Keratinocyte (primary cell): ENCODE measurements at places on chromosomes 2 and 18. TPM values are rescaled to one million over a fixed set of nuclear protein-coding genes. Genes with fewer than 3 reads are reported as not detected.
A peak's percentile ranks its signal among the peaks of the same experiment; 100 is the strongest.

The KIF1A gene
- polyA plus RNA-seq: 0.01 TPM in 1 of 3 replicates, not detected in the others

The KLHL41 gene
- polyA plus RNA-seq: 0.08 to 0.24 TPM (median 0.18 TPM) in 3 replicates

- no peaks in the 10 kb centered on the region for H3K4me1 ChIP-seq
- H3K27ac ChIP-seq: no peak overlapping the region
- DNase-seq: no peak
Measured at GRCh38 chr2:176079831-176080539, 3.8 kb downstream of the EVX2 start.

DNA sequence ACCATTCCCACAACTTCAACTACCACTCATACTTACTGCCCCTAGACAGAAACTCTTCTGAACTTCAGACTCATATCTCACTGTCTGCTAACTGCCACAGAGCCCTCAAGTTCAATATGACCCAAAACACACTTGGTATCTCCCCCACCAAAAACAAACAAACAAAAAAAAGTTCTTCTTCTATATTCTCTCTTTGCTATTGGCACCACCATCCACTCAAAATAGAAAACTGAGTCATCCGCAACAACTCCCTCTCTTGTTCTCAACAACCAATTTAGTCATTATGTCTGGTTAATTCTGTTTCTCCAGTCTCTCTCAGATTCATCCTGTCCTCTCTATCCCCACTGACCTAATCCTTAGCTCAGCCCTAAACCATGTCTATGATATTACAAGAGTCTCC, 7.2 kb upstream of the DCTN1 start:
- H3K27me3 ChIP-seq: no peaks in the 10 kb centered on the region
- peaks cover 16% of the 10 kb centered on the region for H3K4me1 ChIP-seq
- H3K36me3 ChIP-seq: peaks cover 13% of the 10 kb centered on the region
- DNase-seq: no peak
- no peak overlapping the region for H3K4me3 ChIP-seq

GRCh38 chr2:69715964-69716363, 26.0 kb upstream of the ANXA4 start:
- H3K4me3 ChIP-seq: no peak overlapping the region
- DNase-seq: no peak
- H3K36me3 ChIP-seq: no peaks in the 10 kb centered on the region
- H3K27me3 ChIP-seq: no peaks in the 10 kb centered on the region
- peaks cover 11% of the 10 kb centered on the region for H3K4me1 ChIP-seq

DNA sequence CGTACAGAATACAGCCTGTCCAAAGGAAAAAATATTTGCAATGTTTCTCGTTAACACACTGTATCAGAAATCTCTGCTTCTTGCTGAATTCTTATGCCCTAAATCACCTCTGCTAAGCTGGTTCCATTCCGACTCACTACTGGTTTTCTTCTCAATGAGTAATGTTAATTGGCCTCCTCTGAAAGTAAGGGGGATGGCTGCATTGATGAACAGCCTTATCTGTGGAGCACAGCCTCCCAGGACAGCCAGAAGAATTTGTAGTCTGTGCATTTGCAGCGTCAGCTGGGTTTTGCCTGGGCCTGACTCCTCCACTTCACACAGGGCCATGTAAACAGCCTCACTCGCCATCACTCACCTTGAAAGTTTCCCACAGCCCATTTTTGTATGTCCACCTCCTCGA, 127.7 kb downstream of the RNF152 start:
- no peak for DNase-seq
- H3K27me3 ChIP-seq: no peaks in the 10 kb centered on the region
- no peaks in the 10 kb centered on the region for H3K4me1 ChIP-seq
- H3K36me3 ChIP-seq: no peaks in the 10 kb centered on the region
- no peak overlapping the region for H3K4me3 ChIP-seq
- H3K27ac ChIP-seq: no peak overlapping the region

- no peak overlapping the region for H3K4me3 ChIP-seq
- no peak for DNase-seq
- no peaks in the 10 kb centered on the region for H3K36me3 ChIP-seq
- H3K4me1 ChIP-seq: no peaks in the 10 kb centered on the region
- no peaks in the 10 kb centered on the region for H3K27me3 ChIP-seq
Measured at GRCh38 chr2:207182911-207183310, 17.2 kb upstream of the KLF7 start.

- no peak overlapping the region for H3K4me3 ChIP-seq
- no peaks in the 10 kb centered on the region for H3K27me3 ChIP-seq
- no peak for DNase-seq
Measured at GRCh38 chr2:194105358-194105757, 1551.7 kb upstream of the SLC39A10 start.

DNA sequence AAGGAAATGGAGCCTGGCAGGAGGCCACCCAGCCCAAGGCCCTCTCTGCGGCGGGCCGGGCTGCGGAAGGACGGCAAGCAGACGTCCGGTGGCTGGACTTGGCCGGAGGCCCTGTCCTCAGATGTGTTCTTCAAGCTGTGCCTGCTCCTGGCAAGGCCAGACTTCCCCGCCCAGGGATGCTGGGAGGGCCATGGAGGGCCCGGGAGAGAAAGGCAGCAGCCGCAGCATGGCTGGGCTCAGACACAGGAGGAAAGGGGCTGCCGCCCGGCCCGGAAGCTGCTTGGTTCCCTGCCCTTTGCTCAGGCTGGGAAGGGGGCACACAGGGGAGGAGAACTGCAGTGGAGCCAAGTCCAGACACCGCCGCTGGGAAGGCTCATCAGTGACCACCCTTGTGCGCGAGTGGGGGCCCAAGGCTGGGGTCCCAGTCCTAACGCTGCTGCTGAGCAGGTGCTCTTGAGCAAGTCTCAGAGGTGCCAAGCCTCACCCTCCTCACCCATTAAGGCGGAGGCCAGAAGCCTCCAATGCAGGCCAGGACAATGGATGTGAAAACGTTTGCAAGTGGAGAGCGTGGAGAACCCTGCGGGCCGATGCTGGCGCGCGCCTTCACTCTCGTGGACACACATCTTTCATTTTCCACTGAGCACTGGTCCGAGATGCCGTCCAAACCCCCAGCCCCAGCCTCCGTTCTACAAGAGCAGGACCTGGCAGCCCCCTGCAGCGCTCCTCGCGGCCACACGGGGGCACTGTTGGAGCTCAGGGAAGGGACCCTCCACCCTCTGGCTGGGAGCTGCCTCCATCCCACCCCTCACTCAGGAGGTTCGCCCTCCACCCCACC, 7.9 kb downstream of the CROCC2 start:
- no peak overlapping the region for H3K4me3 ChIP-seq
- no peak for DNase-seq
- H3K27ac ChIP-seq: no peak overlapping the region
- peaks cover 5% of the 10 kb centered on the region for H3K4me1 ChIP-seq

DNA sequence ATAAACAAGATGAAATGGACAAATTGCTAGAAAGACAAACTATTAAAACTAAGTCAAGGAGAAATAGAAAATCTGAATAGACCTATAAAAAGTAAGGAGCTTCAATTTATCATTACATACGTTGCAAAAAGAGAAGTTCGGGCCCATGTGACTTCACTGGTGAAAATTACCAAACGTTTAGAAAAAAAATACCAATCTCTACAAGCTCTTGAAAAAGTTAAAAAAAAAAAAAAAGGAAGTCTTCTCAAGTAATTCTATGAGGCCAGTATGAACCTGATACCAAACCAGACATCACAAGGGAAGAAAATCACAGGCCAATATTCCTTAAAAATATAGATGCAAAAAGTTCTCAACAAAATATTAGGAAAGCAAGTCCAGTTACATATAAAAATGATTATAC, 20.2 kb upstream of the ACVR2A start:
- H3K27ac ChIP-seq: no peak overlapping the region
- no peaks in the 10 kb centered on the region for H3K27me3 ChIP-seq
- no peak overlapping the region for H3K4me3 ChIP-seq
- no peaks in the 10 kb centered on the region for H3K4me1 ChIP-seq
- H3K36me3 ChIP-seq: no peaks in the 10 kb centered on the region

DNA sequence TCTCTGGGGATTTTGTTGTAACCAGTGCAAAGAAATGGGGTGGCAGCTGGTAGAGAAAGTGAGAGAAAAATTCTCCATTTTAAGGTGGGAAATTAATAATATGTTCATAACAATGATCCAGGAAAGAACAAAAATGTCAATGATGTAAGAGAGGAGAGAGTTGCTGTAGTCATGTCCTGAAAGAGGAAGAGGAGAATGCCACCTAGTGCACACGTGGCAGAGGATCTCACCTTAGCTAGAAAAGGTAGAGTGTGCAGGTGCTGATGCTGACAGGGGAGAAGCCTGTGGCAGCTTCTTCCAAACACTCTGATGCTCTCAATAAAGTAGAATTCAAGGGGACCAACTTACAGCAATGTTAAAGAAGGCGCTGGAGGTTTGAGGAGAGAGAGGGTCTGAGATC, 282.9 kb upstream of the PKDCC start:
- no peaks in the 10 kb centered on the region for H3K27me3 ChIP-seq
- no peak overlapping the region for H3K27ac ChIP-seq
- H3K4me3 ChIP-seq: no peak overlapping the region
- no peak for DNase-seq

GRCh38 chr2:74269667-74270066, 71.3 kb downstream of the MTHFD2 start:
- no peak overlapping the region for H3K27ac ChIP-seq
- H3K27me3 ChIP-seq: peaks cover 2% of the 10 kb centered on the region
- H3K4me1 ChIP-seq: peaks cover 2% of the 10 kb centered on the region
- no peak for DNase-seq

- no peak overlapping the region for H3K27ac ChIP-seq
- no peak overlapping the region for H3K4me3 ChIP-seq
- no peaks in the 10 kb centered on the region for H3K27me3 ChIP-seq
- H3K36me3 ChIP-seq: no peaks in the 10 kb centered on the region
- H3K4me1 ChIP-seq: no peaks in the 10 kb centered on the region
- DNase-seq: no peak
Measured at GRCh38 chr2:204331988-204332387, 213.3 kb upstream of the PARD3B start.

DNA sequence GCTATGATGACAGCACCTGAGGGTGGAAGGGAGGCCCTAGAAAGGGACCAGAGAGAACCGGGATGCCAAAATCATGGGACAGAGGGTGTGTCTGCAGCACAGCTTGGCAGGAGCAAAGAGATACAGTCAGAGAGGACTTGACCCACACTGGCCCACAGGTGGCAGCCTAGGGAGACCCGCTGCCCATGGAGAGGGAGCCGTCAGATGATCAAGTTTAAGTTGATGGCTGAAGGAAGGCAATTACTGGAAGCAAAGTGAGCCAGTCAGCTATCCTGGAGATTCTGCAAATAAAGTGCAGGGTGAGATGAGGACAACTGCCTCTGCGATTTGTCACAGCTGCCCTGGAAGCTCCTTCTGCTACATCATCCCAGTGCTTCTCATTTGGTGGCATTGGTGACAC, 74.0 kb downstream of the CMPK2 start:
- no peaks in the 10 kb centered on the region for H3K27me3 ChIP-seq
- DNase-seq: no peak
- no peaks in the 10 kb centered on the region for H3K4me1 ChIP-seq
- H3K4me3 ChIP-seq: no peak overlapping the region

- no peaks in the 10 kb centered on the region for H3K36me3 ChIP-seq
- no peak overlapping the region for H3K27ac ChIP-seq
- H3K27me3 ChIP-seq: no peaks in the 10 kb centered on the region
- no peaks in the 10 kb centered on the region for H3K4me1 ChIP-seq
Measured at GRCh38 chr2:60109744-60110143, 443.7 kb downstream of the BCL11A start.

DNA sequence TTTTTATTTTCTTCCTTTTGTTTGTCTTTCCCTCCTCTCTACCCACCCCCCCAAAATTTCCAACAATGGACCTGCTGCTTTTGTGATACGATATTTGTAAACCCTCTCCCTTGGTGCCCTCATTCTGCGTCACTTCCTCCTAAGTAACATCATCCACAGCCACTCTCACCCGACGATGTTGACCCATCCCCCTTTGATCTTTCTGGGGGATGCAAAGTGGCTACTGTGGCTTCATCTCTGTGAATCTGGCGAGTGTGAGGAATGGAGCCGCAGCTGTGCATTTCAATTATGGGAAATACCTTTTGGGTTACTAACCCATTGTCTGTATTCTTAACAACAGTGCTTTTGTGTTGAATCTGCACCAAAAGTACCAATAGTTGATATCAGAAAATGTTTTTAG, 19.4 kb downstream of the ANTXR1 start:
- no peaks in the 10 kb centered on the region for H3K36me3 ChIP-seq
- H3K4me3 ChIP-seq: no peak overlapping the region
- no peaks in the 10 kb centered on the region for H3K27me3 ChIP-seq
- H3K27ac ChIP-seq: no peak overlapping the region

DNA sequence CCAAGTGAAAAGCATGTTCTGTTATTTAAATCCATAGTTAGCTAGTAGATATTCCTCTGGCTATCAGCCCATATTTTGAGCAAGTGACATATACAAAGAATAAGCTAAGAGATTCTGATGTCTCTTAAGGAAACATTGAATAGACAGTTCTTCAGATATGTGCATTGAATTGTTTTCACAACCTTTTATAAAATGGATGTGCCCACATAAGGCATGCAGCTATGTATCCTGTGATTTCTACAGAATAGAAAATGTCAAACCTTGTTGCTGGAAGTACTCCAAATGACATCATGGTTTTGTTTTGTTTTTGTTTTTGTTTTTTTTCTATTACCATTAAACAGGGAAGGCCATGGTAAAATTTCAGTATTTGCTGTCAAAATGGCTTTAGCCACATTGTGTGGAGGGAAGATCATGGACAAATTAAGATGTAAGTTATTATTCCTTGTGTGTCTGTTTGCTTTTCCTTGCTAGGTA, 95.8 kb downstream of the DTNA start:
- no peak overlapping the region for H3K27ac ChIP-seq
- H3K4me1 ChIP-seq: no peaks in the 10 kb centered on the region
- H3K36me3 ChIP-seq: no peaks in the 10 kb centered on the region
- no peaks in the 10 kb centered on the region for H3K27me3 ChIP-seq
- no peak for DNase-seq

- no peak overlapping the region for H3K4me3 ChIP-seq
- no peak for DNase-seq
- H3K4me1 ChIP-seq: peaks cover 27% of the 10 kb centered on the region
- H3K27me3 ChIP-seq: no peaks in the 10 kb centered on the region
Measured at GRCh38 chr2:62040926-62041325, 135.5 kb downstream of the COMMD1 start.

DNA sequence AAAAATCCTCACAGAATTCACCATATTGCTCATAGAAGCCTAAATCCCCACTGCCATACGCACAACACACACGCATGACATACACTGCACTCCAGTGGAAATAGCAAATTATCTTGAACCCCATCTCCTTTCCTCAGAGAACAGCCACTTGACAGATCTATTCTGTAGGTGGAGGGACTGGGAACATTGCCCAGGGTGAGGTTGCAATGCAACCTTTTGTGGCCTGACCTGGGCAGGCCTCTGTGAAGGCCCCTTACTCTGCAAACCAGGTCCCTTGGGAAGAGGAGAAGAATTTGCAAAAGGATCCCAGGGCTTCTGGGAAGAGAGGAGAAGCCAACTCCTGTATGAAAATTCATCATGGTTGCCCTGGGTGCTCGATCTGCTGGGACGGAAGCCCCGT, 51.9 kb downstream of the SDC1 start:
- no peaks in the 10 kb centered on the region for H3K36me3 ChIP-seq
- no peaks in the 10 kb centered on the region for H3K27me3 ChIP-seq
- H3K27ac ChIP-seq: peak overlapping the region; percentile 77
- no peak overlapping the region for H3K4me3 ChIP-seq
- H3K4me1 ChIP-seq: peaks cover 60% of the 10 kb centered on the region
- no peak for DNase-seq

- H3K27me3 ChIP-seq: no peaks in the 10 kb centered on the region
- H3K4me1 ChIP-seq: no peaks in the 10 kb centered on the region
- no peak for DNase-seq
- no peak overlapping the region for H3K27ac ChIP-seq
- H3K36me3 ChIP-seq: no peaks in the 10 kb centered on the region
Measured at GRCh38 chr2:62270728-62271127, 74.8 kb downstream of the B3GNT2 start.
